ENCODE measurements at places on chromosomes 12 and 14. TPM values are rescaled to one million over a fixed set of nuclear protein-coding genes. Genes with fewer than 3 reads are reported as not detected.

DNA sequence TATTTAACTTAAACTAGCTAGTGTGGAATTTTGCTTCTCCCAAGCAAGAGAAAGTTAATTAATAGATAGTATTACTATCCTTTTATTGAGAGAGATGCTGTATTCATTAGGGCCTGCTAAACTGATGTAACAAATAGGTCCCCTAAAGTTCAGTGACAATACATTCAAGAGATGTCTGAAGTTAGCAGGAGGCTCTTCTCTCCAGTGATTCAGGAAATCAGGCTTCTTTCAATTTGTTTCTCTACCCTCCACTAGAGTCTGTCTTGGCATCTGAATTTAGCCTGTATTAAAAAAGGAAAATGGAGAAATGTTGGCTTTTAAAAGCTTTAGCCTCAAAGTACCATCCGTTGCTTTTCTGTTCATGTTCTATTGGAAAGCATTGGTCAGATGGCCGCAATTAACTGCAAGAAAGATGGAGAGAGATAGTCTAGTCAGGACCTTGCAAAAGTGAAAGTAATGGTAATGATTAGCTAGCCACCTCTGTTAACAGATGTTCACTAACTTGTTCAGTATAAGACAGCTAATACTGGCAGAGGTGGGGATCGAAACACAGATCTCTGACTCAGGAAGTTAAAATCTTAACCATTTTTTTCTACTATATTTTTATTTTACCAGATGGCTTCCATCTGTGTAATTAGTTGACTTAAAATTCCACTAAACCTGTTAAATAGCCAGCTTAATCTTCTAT is 786.8 kb downstream of the TMTC2 start:
- no peaks in the 10 kb centered on the region for H3K36me3 ChIP-seq
- H3K27me3 ChIP-seq: no peaks in the 10 kb centered on the region
- DNase-seq: no peak
- H3K27ac ChIP-seq: no peak overlapping the region
- H3K4me3 ChIP-seq: no peak overlapping the region
- H3K4me1 ChIP-seq: peaks cover 25% of the 10 kb centered on the region

DNA sequence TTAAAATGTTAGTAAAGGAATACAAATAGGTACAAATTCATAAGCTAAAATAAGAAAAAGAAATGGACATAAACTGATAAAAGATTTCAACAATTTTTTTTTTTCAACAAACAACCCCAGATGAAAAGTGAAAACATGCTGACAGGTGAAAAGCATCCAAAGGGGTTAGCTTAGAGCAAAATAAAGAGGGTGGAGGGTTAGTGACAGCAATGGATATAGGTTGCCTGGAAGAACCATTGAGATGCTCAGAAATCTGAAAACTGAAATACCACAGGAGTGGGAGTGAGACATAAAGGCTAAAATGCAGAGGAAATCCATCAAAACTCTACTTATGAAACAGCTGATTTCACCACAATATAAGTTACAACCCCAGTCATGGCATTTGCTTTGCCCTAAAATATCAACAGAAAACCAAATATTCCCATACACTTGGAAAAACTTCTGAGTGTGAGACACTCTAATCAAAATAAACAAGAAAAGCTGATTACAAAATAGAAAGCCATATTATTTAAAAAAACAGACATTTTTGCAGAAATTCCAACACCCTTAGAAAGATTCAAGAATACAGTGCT is 136.3 kb upstream of the PLEKHG7 start:
- DNase-seq: no peak
- no peak overlapping the region for H3K27ac ChIP-seq
- no peak overlapping the region for H3K4me3 ChIP-seq
- no peaks in the 10 kb centered on the region for H3K4me1 ChIP-seq
- H3K27me3 ChIP-seq: no peaks in the 10 kb centered on the region

DNA sequence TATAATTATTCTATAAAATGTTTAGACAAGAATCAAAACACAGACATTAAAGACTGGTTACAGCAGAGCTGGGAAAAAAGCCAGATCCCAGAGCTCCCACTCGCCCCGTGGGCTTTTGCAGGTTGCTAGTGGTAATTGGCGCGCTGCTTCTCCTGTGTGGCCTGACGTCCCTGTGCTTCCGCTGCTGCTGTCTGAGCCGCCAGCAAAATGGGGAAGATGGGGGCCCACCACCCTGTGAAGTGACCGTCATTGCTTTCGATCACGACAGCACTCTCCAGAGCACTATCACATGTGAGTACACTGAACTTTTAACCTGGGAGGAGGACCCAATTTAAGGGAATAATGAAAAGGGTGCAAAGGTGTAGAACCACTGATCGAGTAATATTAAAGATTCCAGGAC is 7.5 kb downstream of the TMEM52B start:
- no peak overlapping the region for H3K4me3 ChIP-seq
- no peak for DNase-seq
- H3K4me1 ChIP-seq: peaks cover 30% of the 10 kb centered on the region

DNA sequence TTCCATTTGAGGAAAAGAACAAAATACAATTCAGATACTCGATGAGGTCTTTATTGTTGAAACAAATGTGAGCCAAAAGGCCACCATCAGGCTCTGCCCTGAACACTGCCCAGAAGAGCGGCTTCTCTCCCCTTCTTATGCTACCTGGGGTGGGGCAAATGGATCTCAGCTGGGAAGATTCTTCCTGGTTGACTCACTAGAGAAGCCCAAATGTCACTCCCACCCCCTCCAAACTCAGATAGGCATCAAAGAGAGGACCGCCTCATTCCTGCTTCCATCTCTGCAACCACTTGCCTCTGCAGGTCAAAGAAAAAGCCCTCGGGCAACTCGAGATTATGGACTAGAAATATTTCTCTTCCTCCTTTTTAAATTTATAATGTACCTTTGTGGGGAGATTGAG is 55.8 kb downstream of the TBX3 start:
- peaks cover 12% of the 10 kb centered on the region for H3K27me3 ChIP-seq
- no peaks in the 10 kb centered on the region for H3K36me3 ChIP-seq
- H3K4me3 ChIP-seq: no peak overlapping the region
- H3K27ac ChIP-seq: no peak overlapping the region

BIN2 gene
- total RNA-seq: not detected

EIF2S3B gene
- 0.63 TPM for total RNA-seq

GRCh38 chr12:41188058-41188840 is at the start of gene PDZRN4:
PDZRN4 (plus strand) TSS chr12:41188320.
- no peak within 1 kb of the TSS for H3K27ac ChIP-seq
- H3K4me3 ChIP-seq: no peak within 1 kb of the TSS
- H3K36me3 ChIP-seq: no peaks in the 10 kb centered on the region
- peaks cover 41% of the 10 kb centered on the region for H3K27me3 ChIP-seq
- H3K4me1 ChIP-seq: no peaks in the 10 kb centered on the region
- DNase-seq: no peak

- peak; percentile 42 for DNase-seq
- H3K4me3 ChIP-seq: peak within 1 kb of the TSS; percentile 67
- peak within 1 kb of the TSS; percentile 66 for H3K27ac ChIP-seq
- no peaks in the 10 kb centered on the region for H3K36me3 ChIP-seq
- H3K4me1 ChIP-seq: no peaks in the 10 kb centered on the region
Observed at GRCh38 chr12:20368114-20368650, at the start of gene PDE3A. PDE3A (plus strand) TSS chr12:20368537; CDS start chr12:20369285, 748 bp downstream.

- H3K27ac ChIP-seq: no peak overlapping the region
- no peak for DNase-seq
- no peaks in the 10 kb centered on the region for H3K36me3 ChIP-seq
- no peaks in the 10 kb centered on the region for H3K4me1 ChIP-seq
- peaks cover 60% of the 10 kb centered on the region for H3K27me3 ChIP-seq
- no peak overlapping the region for H3K4me3 ChIP-seq
Observed at GRCh38 chr12:119369161-119369560, 34.6 kb downstream of the CCDC60 start.

PHC1 gene
- total RNA-seq: 7.0 TPM

- H3K27me3 ChIP-seq: no peaks in the 10 kb centered on the region
- no peaks in the 10 kb centered on the region for H3K36me3 ChIP-seq
- no peak for DNase-seq
- peak overlapping the region; percentile 92 for H3K4me3 ChIP-seq
- H3K27ac ChIP-seq: no peak overlapping the region
- H3K4me1 ChIP-seq: no peaks in the 10 kb centered on the region
Observed at GRCh38 chr14:105299654-105300541, 903 bp downstream of the BRF1 start.

NFATC4 gene
- 11.5 TPM for total RNA-seq

IGF1 gene
- not detected for total RNA-seq

COCH gene
- total RNA-seq: 4.2 TPM

GRCh38 chr12:232731-233614 is 19.0 kb upstream of the SLC6A12 start:
- peaks cover 51% of the 10 kb centered on the region for H3K27me3 ChIP-seq
- no peaks in the 10 kb centered on the region for H3K36me3 ChIP-seq
- no peak overlapping the region for H3K4me3 ChIP-seq
- no peaks in the 10 kb centered on the region for H3K4me1 ChIP-seq
- no peak overlapping the region for H3K27ac ChIP-seq

GRCh38 chr14:77296155-77296554 is 24.5 kb downstream of the POMT2 start:
- H3K27me3 ChIP-seq: no peaks in the 10 kb centered on the region
- DNase-seq: no peak
- no peak overlapping the region for H3K4me3 ChIP-seq

- no peak overlapping the region for H3K4me3 ChIP-seq
- no peaks in the 10 kb centered on the region for H3K27me3 ChIP-seq
- H3K36me3 ChIP-seq: peaks cover 4% of the 10 kb centered on the region
- no peak for DNase-seq
- peak overlapping the region; percentile 74 for H3K27ac ChIP-seq
Observed at GRCh38 chr14:64709126-64709525, 4.9 kb downstream of the PLEKHG3 start.

GRCh38 chr14:89533766-89534165 is 116.7 kb upstream of the FOXN3 start:
- H3K36me3 ChIP-seq: no peaks in the 10 kb centered on the region
- no peak overlapping the region for H3K27ac ChIP-seq
- no peaks in the 10 kb centered on the region for H3K27me3 ChIP-seq
- H3K4me1 ChIP-seq: no peaks in the 10 kb centered on the region
- no peak overlapping the region for H3K4me3 ChIP-seq

DNA sequence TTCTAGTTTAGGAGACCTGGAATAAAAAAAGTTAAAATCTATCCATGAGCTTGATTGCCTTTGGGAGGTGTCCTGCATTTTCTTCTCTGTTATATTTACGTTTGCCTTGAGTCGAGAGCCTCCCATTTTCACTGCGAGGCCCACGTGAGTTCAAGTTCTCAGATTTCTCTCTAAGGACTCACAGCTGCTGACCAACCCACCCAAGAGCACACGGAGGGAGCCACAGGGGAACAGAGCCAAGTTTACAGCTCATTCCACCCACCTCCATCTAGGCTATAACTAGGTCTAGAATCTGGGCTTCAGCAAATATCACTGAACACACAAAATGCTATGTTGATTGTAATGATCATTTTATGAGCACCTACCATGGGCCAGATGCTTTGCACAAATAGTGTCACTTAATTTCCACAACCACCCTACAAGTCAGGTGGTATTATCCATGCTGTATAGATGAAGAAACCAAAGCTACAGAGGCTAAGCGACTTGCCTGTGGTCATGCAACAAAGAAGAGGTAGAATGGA is 16.7 kb downstream of the ALDH1L2 start:
- no peaks in the 10 kb centered on the region for H3K36me3 ChIP-seq
- no peak overlapping the region for H3K27ac ChIP-seq
- no peaks in the 10 kb centered on the region for H3K4me1 ChIP-seq
- no peak for DNase-seq
- no peaks in the 10 kb centered on the region for H3K27me3 ChIP-seq

GRCh38 chr14:60313093-60313492 is 64.1 kb downstream of the PPM1A start:
- H3K27me3 ChIP-seq: peaks cover 47% of the 10 kb centered on the region
- H3K4me1 ChIP-seq: no peaks in the 10 kb centered on the region
- H3K36me3 ChIP-seq: no peaks in the 10 kb centered on the region
- no peak overlapping the region for H3K27ac ChIP-seq

SELPLG gene
- total RNA-seq: 0.73 TPM

ERG28 gene
- total RNA-seq: 12.5 TPM

LIN7A gene
- total RNA-seq: not detected

LRCOL1 gene
- total RNA-seq: not detected

GRCh38 chr12:108638141-108638827 is 4.6 kb upstream of the SELPLG start:
- no peaks in the 10 kb centered on the region for H3K36me3 ChIP-seq
- no peaks in the 10 kb centered on the region for H3K4me1 ChIP-seq
- H3K4me3 ChIP-seq: no peak overlapping the region
- H3K27me3 ChIP-seq: no peaks in the 10 kb centered on the region
- H3K27ac ChIP-seq: no peak overlapping the region

- H3K4me3 ChIP-seq: no peak overlapping the region
- no peak for DNase-seq
- H3K27me3 ChIP-seq: no peaks in the 10 kb centered on the region
- no peaks in the 10 kb centered on the region for H3K36me3 ChIP-seq
Observed at GRCh38 chr12:92365836-92366235, 220.2 kb upstream of the BTG1 start.

PRB2 gene
- not detected for total RNA-seq

DNA sequence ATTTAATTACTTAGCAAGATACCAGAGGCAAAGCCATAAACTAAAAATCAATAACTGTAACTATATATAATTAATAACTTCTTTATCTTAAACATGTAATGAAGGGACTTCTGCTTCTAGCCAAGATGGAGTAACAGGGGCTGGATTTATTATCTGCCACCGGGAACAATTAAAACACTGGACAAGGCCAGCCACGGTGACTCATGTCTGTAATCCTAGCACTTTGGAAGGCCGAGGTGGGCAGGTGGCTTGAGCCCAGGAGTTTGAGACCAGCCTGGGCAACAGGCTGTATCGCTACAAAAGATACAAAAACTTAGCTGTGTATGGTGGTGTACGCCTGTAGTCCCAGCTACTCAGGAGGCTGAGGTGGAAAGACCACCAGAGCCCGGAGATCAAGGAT is 113.6 kb downstream of the TAOK3 start:
- H3K27ac ChIP-seq: no peak overlapping the region

DNA sequence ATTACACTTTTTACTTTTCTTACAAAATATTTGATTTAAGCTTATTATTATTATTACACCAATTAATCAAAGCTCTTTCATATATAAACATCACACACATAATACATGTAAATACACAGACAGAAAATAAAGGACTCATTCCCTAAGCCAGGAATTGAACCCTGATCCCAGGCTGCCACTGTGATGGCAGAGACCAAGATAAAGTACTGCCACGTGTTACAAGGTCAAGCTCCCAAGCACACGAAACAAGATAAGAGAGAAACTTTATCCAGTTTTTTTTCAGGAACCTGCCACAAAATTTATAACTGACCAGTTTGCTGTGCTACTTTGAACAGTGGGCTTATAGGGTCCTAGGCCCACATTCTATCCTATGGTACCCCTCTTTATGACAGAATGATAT is 111.3 kb downstream of the EML1 start:
- H3K36me3 ChIP-seq: no peaks in the 10 kb centered on the region
- H3K27ac ChIP-seq: no peak overlapping the region

C1RL gene
- 8.9 TPM for total RNA-seq

- peaks cover 30% of the 10 kb centered on the region for H3K27me3 ChIP-seq
- H3K4me3 ChIP-seq: no peak overlapping the region
- no peaks in the 10 kb centered on the region for H3K36me3 ChIP-seq
- no peaks in the 10 kb centered on the region for H3K4me1 ChIP-seq
Observed at GRCh38 chr12:103727638-103728037, 113.4 kb downstream of the NT5DC3 start.

GRCh38 chr12:33180918-33181317 is 258.7 kb downstream of the SYT10 start:
- no peaks in the 10 kb centered on the region for H3K27me3 ChIP-seq
- DNase-seq: peak; percentile 92
- H3K4me3 ChIP-seq: no peak overlapping the region
- peaks cover 14% of the 10 kb centered on the region for H3K4me1 ChIP-seq

Data from PC-3 (cell line).